GM23248 (cell line): ENCODE measurements at places on chromosomes 6 and 20. TPM values are rescaled to one million over a fixed set of nuclear protein-coding genes. Genes with fewer than 3 reads are reported as not detected.

GRCh38 chr6:109002882-109003281, 91.8 kb downstream of the SESN1 start:
- DNase-seq, result no peak

GRCh38 chr20:32114305-32114960, 4.9 kb downstream of the TM9SF4 start:
- peak; percentile 41 for DNase-seq

DNA sequence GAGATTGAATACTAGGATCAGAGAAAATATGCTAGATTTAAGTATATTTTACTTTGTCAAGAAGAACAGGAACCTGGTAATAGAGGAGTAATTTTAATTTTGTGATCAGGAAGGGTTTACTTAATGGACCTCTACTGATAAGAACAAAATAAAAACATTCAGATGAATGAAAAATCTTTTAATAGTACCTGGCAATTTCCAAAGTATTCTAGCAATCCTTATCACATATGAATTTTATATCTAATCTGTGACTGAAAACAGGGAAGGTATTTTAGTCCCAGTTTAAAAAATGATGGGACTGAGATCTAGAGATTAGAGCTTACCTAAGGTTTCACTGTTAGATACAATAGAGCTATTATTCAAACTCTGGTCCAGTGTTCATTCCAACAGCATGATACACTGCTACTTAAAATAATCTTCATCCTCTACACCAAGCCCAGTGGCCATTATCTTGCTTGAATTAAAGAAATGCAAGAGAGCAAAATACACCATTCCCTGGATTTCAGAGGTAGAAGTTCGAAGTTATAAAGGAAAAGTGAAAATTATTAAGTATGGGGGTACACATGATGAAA, 13.5 kb downstream of the SLC17A5 start:
- DNase-seq, result peak; percentile 33

Gene DLK2
- polyA plus RNA-seq, result 0.66 and 1.4 TPM in 2 replicates
